ENCODE measurements at places on chromosomes 5 and 9.

DNA sequence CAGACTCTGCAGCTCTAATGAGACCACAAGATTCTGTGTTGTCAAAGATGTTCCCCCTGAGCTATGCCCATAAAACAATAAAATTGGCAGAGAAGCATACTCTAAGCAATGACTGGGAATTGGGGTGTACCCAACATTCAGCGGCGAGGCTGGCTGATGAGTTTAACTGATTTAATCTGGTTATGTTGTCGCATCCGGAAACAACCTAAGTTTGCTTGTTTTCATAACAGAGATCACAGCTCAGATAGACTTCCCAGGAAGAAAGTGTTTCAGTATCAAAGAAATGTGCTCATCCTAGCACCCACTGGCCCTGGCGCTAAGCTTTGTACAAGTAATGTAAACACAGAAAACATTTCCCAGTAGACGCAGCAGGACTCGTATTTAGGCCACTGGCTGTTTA, 7.4 kb downstream of the SEMA5A start:
- DNase-seq, result no peak

GRCh38 chr9:2012347-2012746, 2.8 kb upstream of the SMARCA2 start:
- no peak for DNase-seq

GRCh38 chr9:86754581-86755560, 192.4 kb downstream of the GAS1 start:
- DNase-seq, result no peak

DNA sequence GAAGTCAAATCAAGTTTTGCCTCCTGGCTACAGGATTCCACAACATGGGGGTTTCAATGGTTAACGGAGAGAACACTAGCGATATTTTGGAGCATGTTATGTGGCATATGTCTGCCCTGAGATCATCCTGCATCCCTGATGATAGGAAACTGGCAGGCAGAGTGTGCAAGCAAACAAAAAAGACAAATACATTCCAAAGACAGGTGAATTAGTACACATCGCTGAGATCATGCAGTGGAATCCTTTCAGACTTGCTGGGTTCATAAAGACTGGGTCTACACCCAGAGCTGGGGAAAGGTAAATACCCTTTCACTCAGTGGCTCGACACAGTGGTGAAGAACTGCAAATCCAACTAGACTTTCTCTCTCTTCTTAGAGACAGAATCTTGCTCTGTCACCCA, 286.5 kb downstream of the EFNA5 start:
- DNase-seq, result no peak

- no peak for DNase-seq
Measured at GRCh38 chr5:141476132-141476911, 556 bp downstream of the PCDHGC3 start.

- no peak for DNase-seq
Measured at GRCh38 chr5:57779383-57780223, 297.0 kb upstream of the ACTBL2 start.

DNA sequence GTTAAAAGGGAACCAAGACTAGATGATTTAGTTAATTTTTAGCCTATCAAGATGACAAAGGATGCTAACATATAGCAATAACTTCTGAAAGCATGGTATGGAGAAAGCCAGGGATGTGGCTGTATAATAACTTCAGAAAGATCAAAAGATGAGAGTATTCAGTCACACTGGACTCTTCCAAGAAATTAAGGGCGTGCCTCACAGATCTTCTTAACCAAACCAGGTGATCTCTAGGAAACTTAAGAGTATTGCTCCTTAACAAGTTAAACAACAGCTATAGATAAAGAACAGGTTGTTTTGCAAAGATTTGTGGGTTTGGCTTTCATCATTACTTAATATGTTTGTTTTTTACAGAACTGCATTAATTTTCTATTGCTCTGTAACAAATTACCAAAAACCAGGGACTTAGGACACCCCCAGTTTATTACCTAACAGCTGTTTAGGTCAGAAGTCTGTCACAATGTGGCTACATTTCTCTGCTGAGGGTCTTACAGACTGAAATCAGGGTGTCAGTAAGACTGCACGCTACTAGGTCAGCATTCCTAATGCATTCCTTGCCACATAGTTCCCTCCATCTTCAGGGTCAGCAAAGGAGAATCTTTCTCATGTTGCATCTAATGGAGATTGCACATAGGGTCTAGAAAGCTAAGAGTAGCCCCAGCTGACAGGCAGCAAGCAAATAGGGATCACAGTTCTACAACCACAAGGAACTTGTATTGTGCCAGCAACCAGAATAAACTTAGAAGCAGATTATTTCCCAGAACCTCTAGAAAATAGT, 113.8 kb downstream of the WDR70 start:
- no peak for DNase-seq

DNA sequence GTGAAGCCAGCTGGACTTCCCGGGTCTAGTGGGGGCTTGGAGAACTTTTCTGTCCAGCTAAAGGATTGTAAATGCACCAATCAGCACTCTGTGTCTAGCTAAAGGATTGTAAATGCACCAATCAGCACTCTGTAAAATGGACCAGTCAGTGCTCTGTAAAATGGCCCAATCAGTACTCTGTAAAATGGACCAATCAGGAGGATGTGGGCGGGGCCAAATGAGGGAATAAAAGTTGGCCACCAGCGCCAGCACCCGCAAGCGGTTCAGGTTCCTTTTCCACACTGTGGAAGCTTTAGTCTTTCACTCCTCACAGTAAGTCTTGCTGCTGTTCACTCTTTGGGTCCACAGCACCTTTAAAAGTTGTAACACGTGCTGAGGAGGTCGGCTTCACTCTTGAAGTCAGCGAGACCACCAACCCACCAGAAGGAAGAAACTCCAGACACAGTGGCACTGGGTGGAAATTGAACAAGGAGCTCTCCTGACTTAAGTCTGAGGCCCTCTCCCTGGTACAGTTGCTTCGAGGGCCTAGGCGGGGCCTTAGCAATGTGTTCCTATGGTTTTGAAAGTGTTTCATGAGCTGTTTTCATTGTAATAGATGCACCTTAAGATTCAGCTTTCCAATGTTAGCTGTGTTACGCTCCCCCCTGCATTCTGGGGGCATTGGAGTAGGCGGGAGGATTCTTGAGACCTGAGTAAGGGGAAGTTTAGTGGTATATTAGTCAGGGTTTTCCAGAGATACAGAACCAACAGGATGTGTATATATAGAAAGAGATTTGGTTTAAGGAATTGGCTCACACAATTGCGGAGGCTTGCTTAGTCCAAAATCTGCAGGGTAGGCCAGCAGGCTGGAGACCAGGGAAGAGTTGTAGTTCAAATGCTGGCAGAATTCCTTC, 21.5 kb upstream of the MYO10 start:
- no peak for DNase-seq

DNA sequence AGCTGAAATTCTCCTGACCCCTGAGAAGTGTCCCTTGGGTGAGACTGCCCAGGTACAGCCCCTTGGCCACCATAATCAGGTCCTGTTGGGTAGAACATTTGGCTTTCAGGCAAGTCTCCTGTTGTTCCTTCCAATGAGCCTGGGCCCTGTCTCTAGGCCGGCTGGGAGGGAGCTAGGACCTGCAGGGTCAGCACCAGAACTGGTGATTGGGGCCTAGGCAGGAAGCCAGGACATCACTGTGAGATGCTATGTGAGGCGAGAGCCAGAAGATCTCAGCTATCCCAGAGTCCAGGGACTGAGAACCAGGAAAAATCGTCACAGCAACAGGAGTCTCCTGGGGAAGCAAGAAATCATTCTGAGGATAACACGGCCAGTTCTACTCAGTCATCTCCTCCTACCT, 51.5 kb downstream of the PCDH1 start:
- no peak for DNase-seq

DNA sequence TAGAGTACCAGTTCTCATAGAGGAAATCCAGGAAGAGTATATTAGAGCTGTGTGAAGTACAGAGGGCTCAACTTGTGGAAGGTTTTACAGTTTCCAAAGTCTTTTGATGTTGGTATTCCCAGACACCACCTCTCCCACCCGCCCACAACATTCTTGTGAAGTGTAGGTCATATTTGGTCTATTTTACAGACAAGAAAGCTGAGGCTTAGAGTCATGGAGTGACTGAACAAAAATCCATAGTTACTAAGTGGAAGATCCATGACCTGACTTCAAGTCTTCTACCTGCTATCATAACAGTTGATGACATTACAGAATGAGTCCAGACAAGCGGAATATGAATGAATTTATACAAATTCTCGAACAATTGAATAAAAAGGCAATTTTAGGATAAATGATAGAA, 187.1 kb upstream of the RPS23 start:
- DNase-seq, result no peak

GRCh38 chr5:157708866-157709265, 22.4 kb upstream of the THG1L start:
- no peak for DNase-seq

GRCh38 chr9:76658510-76659231, 105.6 kb upstream of the PCA3 start:
- no peak for DNase-seq

- DNase-seq, result no peak
Measured at GRCh38 chr5:126339215-126339805, 83.9 kb upstream of the GRAMD2B start.

GRCh38 chr5:31781772-31782171, 142.8 kb downstream of the PDZD2 start:
- no peak for DNase-seq

- no peak for DNase-seq
Measured at GRCh38 chr5:168327019-168327421, 35.6 kb downstream of the WWC1 start.
